ENCODE measurements at places on chromosomes 16 and 17. TPM values are rescaled to one million over a fixed set of nuclear protein-coding genes. Genes with fewer than 3 reads are reported as not detected.

EME2 gene
- total RNA-seq, result 14.9 TPM

KRTAP1-5 gene
- total RNA-seq, result not detected

CA7 gene
- not detected for total RNA-seq

VASN gene
- total RNA-seq, result 4.4 TPM

EFTUD2 gene
- 160 TPM for total RNA-seq

CES1 gene
- total RNA-seq, result 0.43 TPM

IL17C gene
- not detected for total RNA-seq

GSDMA gene
- 7.9 TPM for total RNA-seq

VAT1L gene
- total RNA-seq, result not detected

NOTUM gene
- total RNA-seq, result not detected

LGALS9B gene
- 0.50 TPM for total RNA-seq

CIBAR2 gene
- total RNA-seq, result not detected

DNAI2 gene
- total RNA-seq, result 0.07 TPM

GAA gene
- 16.7 TPM for total RNA-seq

FSCN2 gene
- 0.34 TPM for total RNA-seq

DPEP3 gene
- not detected for total RNA-seq

CMTM1 gene
- total RNA-seq, result 0.34 TPM

CHST6 gene
- total RNA-seq, result 1.0 TPM
